ENCODE measurements at places on chromosomes 13 and 19.

DNA sequence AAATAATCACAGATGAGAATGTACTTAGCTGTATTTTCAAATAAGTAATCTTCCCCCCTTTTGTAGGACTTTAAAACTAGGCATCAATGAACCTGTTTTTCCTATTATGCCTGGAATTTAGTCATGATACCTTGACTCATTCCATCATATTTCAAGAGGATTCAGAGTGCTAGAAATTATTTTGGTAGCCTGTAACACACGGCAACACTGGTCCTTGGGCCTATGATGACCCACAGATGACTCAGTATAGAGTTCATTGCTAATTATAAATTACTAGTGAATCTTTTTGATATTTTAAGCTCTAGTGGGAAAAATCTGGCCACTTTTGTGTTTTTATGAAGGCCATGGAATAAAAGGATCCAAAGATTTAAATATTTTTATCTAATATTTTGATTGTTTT, 26.0 kb upstream of the GARRE1 start:
- DNase-seq = no peak

- no peak for DNase-seq
Measured at GRCh38 chr13:96071504-96071903, 18.3 kb upstream of the UGGT2 start.

- no peak for DNase-seq
Measured at GRCh38 chr13:24064371-24064770, 96.1 kb upstream of the SPATA13 start.

DNA sequence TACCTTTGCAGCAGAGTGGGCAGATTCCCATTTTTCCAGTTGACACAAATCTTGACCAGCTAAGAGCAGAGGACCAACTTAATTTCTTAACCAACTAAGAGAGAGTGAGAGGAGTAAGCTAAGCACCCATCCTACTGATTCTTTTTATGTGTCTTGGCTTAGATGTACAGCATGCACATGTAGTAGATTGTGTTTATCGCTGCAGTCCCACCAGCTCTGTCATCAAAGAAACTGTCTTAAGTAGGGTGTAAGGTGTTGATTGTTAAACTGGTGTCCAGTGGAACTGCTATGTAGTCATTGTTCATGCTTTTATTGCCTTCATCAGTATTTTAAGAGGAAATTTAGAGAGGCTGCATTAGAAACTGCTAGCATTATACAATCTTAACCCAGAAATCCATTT, 9.0 kb upstream of the UFM1 start:
- DNase-seq = no peak

GRCh38 chr19:18612772-18613588, at the start of gene TMEM59L:
Gene TMEM59L (plus strand): TSS chr19:18612870. CDS start chr19:18612959, 89 bp downstream.
- DNase-seq = peak; percentile 52

GRCh38 chr13:21458451-21458812, 671 bp downstream of the ZDHHC20 start:
- DNase-seq = peak; percentile 64

DNA sequence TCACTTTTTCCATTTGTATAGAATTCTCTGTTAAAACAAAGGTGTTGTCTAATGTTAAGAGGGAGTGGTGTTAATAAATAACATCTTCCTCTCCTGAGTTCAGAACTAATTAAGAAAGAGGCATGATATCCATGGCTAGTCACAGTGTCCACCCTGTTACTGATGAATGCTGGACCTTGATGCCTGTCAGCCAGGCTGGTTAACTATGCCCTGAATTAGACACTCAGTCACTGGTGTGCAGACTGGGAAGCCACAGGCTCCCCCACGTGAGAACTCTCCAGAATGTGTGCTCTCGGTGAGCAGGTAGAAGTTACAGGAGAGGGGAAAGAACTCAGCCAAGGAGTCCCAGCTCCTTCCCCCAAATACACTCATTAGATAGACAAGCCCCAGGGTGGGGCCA, 56.1 kb upstream of the RNF113B start:
- no peak for DNase-seq

All from stimulated activated CD4-positive, alpha-beta T cell treated with anti-CD3 and anti-CD28 coated beads, Interleukin-2, amount 100 ng/mL, for 24 hours (primary cell).